Thoracic aorta (tissue), 2 donors: ENCODE measurements at places on chromosomes 1 and 21. TPM values are rescaled to one million over a fixed set of nuclear protein-coding genes. Genes with fewer than 3 reads are reported as not detected.

HPDL gene
- not detected for total RNA-seq

- DNase-seq, result no peak
These were observed 7.9 kb upstream of the ERICH3 start for GRCh38 chr1:74681449-74681848.

GRCh38 chr1:104746994-104747393 is 997.3 kb downstream of the AMY1C start:
- DNase-seq, result no peak

NUDT4B gene
- 47.0 TPM for total RNA-seq

DNA sequence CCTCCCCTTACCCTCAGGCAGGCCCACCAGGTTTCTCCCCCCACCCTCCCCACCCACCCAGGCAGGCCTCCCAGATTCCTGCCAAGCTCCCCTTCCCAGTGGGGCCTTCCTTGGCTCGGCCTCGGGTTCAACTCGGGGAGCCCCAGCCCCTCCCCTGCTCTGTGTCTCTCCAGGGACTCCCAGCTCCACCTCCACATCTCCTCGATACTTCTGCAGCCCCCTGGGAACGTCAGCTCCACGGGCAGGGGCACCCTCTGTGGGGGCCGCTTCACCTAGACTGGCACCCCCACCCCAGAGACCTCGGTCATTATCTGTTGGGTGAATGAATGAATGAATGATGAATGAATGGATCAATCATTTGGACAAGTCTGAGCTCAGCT is 775 bp downstream of the MMEL1 start:
- DNase-seq, result no peak

DNA sequence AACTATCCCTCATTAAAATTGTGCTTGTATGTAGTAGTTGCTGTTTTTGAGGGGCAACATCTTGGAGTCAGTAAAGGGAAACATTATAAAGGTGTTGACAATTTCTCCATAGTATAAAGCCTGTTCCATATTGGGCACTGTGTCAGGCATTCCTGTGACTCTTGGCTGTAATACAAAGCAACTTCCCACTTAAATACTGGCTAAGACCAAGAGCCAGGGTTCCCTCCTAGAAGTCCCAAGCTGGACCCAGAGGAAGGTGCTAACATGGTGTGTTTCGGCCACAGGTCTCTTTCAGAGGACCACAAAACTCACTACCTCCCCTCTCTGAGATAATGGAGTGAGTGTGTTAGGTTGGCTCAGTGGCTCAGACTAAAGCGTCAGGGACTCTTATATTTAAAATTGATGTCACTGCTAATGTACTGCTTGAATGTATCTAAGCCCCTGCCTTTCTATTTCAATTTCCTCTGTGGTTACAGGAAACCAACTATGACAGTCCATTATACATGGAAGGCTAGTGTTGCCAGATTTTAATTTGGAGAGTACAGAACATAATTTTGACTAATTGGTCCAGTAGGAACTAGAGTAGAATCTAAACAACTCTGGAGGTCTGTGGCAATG is 74.7 kb upstream of the RGL1 start:
- DNase-seq, result no peak

TFAP2E gene
- 4.7 TPM for total RNA-seq

ENTREP3 gene
- total RNA-seq, result 16.1 TPM

GRCh38 chr1:31239653-31240241 is at the start of gene NKAIN1:
Gene NKAIN1, minus strand, starts transcription at chr1:31239887. Its CDS starts 340 bp downstream, at chr1:31239547.
- no peak for DNase-seq

ZBTB8B gene
- not detected for total RNA-seq

- DNase-seq, result no peak
These were observed 241.7 kb downstream of the ADGRL2 start for GRCh38 chr1:82042306-82043060.

USP21 gene
- total RNA-seq, result 28.8 TPM

GRCh38 chr21:28675331-28676041 is 317.2 kb downstream of the LTN1 start:
- no peak for DNase-seq

PIK3CD gene
- 12.4 TPM for total RNA-seq

DNA sequence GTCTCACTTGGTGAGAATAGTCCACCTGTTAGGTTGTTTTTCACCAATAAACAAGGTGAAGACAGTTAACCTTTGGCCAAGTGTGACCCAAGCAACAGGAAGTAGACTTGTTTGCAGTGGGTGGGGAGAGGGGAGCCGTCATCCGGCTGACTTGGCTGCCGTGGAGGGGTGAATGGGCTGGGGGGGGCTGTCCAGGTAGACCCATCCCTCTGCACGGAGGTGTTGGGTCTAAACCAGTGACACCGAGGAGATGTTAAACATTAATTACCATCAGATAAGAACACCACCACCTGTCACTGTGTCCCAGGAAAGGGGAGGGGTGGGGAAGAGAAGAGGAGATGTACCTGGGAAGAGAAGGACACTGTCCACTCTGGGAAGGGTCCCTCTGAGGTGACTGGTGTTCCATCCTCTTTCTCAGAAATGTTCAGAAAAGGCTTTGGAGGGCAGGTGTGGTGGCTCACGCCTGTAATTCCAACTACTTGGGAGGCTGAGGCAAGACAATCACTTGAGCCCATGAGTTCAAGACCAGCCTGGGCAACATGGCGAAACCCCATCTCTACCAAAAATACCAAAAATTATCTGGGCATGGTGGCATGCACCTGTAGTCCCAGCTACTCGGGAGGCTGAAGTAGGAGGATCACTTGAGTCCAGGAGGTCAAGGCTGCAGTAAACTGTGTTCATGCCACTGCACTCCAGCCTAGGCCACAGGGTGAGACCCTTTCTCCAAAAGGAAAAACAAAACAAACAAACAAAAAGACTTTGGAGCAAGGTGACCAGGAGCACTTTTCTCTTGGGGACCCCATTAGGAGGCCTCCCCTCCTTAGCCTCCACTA is 6.7 kb upstream of the MYOM3 start:
- no peak for DNase-seq

DNA sequence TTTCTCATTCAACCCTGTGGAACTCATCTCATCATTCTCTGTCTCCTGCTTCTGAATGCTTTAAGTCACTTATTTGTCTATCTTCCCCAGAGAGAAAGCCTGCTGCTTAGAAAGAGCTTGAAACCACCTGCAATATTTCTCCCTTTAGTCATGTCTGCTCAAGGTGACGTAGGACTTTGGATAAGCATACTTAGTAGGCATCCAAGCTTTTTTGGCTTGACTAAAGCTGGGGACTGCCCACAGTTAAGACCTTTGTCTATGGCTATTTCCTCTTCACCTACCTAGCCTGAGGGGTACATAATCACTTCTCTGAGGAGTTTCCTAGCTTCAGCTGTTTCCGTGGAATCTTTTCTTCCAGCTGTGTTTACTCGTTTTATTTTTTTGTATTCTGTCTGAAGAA is 665.8 kb upstream of the CAMK1G start:
- no peak for DNase-seq

GRCh38 chr1:201245082-201245481 is 38.2 kb upstream of the PKP1 start:
- DNase-seq, result no peak

- no peak for DNase-seq
These were observed 164.6 kb downstream of the ACTL8 start for GRCh38 chr1:17919525-17920439.
